Urinary bladder (tissue), 4 donors: ENCODE measurements at places on chromosomes 4 and X. TPM values are rescaled to one million over a fixed set of nuclear protein-coding genes. Genes with fewer than 3 reads are reported as not detected.

DNA sequence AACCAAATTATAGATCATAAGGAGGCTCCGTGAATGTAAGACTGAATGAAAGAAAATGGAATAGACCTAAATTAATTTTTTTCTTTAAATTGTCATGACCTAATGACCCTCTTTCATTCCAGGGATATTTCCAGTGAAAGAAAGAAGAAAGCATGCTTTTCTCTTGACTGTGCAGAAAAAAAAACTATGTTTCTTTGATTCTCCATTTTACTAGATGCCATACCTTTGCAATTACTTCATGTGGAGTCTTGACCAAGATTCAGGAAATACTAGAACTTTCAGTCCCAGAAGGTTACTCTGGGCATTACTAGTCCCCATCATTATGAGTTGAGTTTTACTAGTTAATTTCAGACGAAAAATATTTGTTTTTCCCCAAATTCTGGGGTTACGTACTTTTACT lies 6.4 kb upstream of the COMMD8 start:
- DNase-seq: no peak

SPANXD gene
- polyA plus RNA-seq: not detected

DNA sequence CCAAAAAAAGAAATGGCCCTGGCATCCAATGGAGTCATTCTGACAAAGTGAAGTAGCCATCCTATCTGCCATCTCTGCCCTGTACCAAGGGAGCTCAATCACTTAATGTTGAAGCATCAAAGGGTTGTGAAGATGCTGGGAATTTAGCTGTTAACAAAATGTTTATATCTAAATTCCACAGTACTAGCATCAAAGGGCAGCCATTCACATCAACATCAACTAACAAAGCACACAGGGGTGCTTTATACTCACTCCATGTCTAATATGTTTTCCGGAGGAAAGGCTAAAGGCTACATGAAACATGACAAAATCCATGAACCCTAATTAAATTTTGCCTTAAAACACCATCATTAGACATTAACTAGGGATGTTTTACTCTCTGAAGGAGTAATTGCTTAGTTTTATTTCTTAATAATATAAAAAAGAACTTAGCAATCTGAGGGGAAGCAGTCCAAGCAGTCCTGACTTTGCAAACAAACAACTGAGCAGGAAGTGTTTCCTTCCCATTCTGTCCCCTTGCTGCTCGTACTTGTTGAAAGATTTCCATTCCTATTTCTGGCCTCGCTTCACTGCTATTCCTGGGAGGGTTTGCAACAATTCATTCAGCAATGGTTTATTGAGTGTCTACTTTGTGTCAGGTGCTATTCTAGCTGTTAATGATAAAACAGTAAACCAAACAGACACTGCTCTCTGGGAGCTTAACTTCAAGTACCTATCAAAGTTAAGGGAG lies 208.6 kb upstream of the SLC7A11 start:
- no peak for DNase-seq

GRCh38 chr4:10893395-10893794 lies 208.8 kb upstream of the CLNK start:
- DNase-seq: no peak

ZNF732 gene
- 0.19 TPM for polyA plus RNA-seq

DNA sequence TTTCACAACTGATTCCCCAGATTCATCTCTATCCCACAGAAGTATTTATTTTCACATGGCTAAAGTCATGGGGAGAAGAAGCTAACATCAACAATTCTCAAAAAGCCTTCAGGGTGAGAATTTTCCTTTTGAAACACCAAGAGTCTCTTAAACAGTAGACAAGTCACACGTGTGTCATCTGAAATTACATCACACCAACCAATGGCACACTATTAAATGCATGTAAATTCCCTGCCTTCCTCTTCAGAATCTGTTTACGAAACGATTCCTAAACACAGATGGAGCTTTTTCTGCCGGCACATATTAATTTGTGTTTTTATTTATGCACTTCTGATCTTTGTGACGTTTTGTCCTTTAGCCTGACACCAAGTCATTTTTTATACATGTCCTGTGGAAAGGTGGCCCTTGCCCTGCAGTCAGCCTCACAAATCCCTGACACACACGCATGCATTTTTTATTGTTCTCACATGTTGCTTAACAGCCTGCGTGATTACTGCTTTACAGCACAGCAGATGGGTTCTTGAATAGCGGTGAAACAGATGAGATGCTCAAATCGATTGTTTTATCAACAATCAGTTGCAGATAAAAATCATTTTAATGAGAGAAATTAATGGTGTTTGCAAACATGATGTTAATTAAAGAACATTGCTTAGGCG lies 735.9 kb upstream of the TENM3 start:
- DNase-seq: no peak

DNA sequence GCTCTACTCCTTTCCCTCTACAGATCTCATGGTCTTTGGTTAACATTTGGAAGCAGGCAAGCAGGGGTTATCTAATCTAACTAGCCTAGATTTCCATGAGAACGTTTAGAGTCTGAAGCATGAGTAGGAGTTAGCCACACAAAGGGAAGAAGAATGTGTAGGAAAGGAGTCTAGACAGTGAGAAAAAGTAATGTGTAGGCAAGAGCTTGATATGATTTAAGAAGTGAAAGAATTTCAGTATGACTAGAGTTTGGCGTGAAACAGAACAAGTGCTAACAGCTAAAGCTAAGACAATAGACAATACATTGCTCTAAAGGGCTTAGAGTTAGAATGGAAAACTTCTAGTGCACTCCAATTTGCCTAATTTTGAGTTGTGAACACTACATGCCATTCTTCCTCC lies 10.8 kb downstream of the CXCL8 start:
- no peak for DNase-seq

AADAT gene
- 6.0 TPM for polyA plus RNA-seq

GRCh38 chr4:52659001-52659721 lies at the start of gene USP46:
TSS of gene USP46 (minus strand) at chr4:52659301. CDS start at chr4:52659150, 151 bp downstream.
- DNase-seq: peak; percentile 31

GRCh38 chr4:138113819-138114400 lies 128.2 kb downstream of the SLC7A11 start:
- DNase-seq: no peak
